EH (cell line): ENCODE measurements at places on chromosomes 4 and X.

- no peak for DNase-seq
Observed at GRCh38 chr4:81518762-81519426, 47.2 kb upstream of the RASGEF1B start.

- DNase-seq: peak; percentile 55
Observed at GRCh38 chrX:3712051-3712869, 1.2 kb downstream of the PRKX start.

DNA sequence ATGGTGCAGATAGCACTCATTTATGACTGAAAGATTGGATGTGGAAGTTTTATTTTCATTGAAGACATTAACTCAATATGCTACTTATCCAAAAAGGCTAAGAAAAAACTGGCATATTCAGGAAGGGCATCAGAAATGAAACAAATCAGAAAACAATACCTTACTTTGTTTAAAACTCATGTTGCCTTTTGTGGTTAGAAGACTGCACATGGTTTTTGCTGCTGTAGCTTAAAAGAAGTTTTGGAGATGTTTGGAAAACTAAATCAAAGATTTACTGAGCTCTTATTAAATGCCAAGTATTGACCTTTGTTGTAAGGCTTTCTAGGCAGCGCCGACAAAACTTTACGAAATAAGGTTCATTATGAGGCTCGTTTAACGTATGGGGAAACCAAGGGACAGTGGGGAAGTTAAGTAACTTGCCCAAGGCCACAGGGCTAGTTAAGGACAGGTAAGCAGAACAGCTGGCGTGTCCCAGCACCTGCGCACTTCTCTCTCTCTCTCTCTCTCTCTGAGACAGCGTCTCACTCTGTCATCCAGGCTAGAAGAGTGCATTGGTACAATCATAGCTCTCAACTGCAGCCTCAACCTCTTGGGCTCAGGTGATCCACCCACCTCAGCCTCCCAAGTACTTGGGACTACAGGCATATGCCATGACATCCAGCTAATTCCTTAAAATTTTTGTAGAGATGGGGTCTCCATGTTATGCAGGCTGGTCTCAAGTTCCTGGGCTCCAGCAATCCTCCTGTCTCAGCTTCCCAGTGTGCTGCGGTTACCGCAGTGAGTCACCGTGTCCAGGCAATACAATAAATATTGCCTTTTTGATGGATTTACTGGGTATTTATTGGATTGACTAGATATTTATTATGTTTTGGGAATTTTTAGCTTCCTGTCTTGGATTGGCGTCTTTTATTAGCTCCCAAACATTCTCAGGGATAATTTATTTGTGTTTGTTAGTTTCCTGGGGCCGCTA, 16.1 kb downstream of the LRP2BP start:
- DNase-seq: no peak

- DNase-seq: peak; percentile 57
Observed at GRCh38 chr4:158195297-158195696, 15.0 kb upstream of the TMEM144 start.

GRCh38 chrX:15956681-15957080, 102.1 kb upstream of the AP1S2 start:
- DNase-seq: peak; percentile 8

GRCh38 chr4:122540838-122541237, 80.0 kb downstream of the IL21 start:
- no peak for DNase-seq

GRCh38 chrX:120746153-120746552, 116.3 kb upstream of the C1GALT1C1 start:
- DNase-seq: no peak

GRCh38 chrX:68387776-68388175, 45.5 kb downstream of the OPHN1 start:
- no peak for DNase-seq

DNA sequence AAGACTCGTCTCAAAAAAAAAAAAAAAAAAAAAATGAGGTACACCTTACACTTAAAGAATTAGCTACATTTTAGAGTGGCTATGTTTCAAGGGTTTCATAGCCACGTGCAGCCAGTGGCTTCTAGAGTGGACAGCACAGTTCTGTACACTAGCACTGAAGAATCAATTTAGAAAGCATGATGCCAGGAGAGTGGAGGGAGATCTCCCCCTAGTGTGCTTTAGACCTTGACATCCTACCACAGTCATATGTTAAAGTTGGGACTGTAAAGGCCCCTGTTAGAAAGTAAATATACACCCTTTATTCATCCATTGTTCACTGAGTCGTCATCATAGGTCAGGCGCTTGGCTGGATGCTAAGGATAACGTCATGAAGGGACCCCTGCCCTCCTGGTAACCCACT, 179.4 kb downstream of the QDPR start:
- DNase-seq: no peak

- peak; percentile 98 for DNase-seq
Observed at GRCh38 chr4:76194325-76194724, 19.3 kb downstream of the SCARB2 start.

DNA sequence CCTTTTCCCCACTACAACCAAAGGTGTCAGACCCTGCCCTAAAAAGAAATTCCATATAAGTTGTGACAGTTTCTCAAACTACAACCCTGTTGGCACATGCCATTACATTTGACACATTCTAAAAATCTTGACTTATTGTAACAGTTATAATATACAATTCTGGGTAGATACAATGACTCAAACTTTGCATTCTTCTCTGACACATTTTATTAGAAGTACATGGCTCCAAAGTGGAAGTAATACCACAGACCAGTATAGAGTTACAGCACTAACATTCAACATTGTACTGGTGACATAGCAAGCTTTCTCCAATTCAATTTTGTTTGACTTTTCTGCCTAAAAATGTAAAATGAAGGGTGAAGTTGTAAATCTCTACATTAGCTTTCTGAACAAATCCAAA, 196.6 kb upstream of the ETNPPL start:
- peak; percentile 60 for DNase-seq

DNA sequence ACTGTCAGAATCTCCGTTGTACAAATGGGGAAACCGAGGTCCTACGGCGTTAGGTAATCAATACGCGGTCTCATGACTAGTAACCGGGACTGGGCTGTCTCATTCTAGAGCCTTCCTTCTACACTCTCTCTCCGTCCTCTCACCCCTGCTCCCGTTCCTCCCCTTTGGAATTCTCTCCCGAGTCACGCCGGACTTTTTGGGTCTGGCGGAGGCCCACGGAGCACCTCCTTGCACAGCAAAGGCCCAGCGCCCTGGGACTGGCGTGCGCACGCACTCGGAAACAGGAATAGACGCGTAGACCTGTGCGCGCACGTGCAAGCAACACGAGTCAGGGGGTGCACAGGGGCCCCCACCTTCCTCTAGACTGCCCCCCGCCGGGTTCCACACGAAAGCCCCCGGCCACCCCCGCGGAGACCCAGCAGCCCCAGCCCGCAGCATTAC, 361 bp downstream of the QDPR start:
- peak; percentile 55 for DNase-seq

DNA sequence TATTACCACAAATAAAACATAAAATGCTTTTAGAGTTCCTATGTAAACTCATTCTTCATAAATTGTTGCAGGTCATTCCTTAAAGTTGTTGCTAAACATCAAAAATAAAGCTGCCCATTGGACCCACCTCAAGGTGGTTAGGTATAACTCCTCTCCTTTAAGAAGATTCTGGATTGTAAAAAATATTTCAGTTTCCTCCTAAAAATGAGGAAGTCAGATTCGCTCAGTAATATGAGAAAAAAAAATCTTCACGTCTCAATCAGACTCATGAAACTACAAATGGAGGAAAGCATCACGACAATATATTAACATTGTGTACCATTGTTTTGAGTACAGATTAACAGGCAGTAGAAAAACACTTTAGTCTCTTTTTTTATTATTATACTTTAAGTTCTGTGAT, 105.9 kb downstream of the DDX60 start:
- DNase-seq: no peak

GRCh38 chr4:2334826-2335728, 73.2 kb upstream of the MXD4 start:
- no peak for DNase-seq

GRCh38 chrX:40761762-40762161, 26.4 kb upstream of the MED14 start:
- DNase-seq: no peak

DNA sequence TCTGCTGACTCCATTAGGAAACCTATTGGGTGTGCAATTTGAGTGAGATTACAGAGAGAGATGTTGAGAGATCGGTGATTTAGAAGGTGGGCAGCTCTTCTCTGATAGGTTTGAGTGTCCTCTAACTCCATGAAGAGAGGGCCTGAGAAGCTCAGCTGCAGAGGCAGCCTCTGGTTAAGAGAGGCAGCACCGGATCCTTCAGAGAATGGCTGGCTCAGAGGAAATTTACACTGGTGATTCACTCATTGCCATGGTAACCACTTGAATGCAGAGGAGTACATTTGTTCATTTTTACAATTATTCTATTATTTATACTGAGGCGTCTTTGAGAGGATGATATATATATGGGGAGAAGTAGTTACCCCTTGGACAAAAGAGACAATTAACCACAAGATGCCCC, 171.7 kb downstream of the PDGFRA start:
- DNase-seq: peak; percentile 88

DNA sequence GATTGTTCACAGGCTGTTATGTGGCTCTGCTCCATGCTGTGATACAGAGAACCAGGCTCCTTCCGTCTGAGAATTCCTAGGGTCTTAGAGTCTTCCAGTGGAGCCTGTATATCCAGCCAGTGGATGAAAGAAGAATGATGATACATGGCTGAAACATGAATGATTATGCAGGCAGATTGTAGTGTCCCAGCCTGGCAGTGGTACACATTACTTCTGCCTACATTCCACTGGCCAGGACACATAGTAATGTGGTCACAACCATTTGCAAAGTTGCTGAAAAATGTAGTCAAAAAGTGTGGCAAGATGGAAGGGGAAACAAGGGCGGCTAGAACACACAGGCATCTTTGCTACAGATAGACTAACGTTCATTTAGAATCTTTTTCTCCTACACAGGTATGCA, 4.5 kb upstream of the GBA3 start:
- DNase-seq: peak; percentile 59

- no peak for DNase-seq
Observed at GRCh38 chr4:160675550-160675949, 1488.2 kb downstream of the FSTL5 start.

DNA sequence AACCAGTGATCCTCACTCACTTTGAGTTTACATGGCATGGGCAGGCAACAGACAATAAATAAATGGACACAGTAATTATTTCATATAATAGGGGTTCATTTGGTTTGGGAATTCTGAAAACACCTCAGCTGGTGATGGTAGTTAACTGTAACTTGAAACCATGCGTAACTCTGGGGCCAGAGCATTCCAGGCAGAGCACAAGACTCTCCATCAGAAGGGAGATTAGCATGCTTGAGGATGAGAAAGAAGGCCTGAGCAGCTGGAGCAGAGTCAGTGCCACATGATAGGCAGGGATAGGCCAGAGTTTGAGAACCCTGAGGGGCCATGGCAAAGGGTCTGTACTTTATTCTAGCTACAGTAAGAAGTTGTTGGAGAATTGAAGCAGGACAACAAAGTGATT, 56.3 kb upstream of the CXCL8 start:
- peak; percentile 53 for DNase-seq

GRCh38 chr4:86398187-86398586, 38.3 kb upstream of the MAPK10 start:
- no peak for DNase-seq

DNA sequence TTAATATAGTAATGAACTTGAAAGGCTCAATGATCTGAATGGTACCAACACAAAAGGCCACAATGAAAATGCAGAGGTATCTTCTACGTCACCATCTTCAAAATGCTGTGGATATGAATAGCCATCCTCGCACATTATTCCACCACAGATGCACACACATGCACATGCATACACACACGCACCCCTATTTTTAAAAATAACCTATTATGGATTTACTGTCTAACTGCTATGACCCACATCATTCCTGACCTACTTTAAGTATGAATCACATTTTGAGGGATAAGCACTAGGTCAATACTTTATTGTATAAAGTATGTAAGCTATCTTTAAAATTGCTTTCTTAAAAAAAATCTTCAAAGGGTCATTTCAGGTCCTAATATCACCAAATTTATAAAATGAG, 24.4 kb upstream of the CORIN start:
- DNase-seq: peak; percentile 80

DNA sequence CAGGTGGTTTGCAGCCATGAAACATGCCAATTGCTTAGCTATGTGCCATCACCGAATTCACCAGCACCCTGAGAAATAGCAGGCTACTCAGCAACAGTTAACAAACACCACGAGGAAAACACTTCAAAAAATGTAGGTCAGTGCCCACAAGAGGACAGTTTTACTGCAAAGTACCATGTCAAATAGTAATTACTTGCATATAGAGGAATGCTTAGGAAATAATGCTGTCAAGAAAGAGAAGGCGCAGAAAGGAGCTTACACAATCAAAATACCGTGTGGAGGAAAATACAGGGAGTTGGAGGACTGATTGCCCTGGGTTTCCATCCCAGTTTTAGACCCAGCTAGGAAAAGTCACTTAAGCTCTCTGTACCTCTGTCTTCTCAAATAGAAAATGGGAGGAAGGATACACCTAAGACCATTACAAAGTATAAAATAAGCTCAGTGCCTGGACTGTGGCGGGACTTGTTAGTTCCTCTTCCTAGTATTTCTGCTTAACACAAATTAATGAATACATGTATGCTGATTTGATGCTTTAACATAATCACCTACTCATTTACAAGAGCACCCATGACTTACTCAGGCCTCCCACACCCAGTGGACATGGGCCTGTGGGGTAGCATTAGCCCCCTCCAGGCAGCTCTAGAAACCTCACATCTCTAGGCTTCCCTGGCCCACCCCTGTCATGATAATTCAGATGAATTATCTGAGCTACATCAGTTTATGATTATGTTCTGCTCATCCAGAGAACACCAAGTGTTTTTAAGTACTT, 44.5 kb upstream of the IL21 start:
- peak; percentile 68 for DNase-seq

- DNase-seq: no peak
Observed at GRCh38 chr4:7418131-7418943, 16.4 kb downstream of the PSAPL1 start.

- DNase-seq: peak; percentile 6
Observed at GRCh38 chr4:4948370-4948769, 70.9 kb downstream of the CYTL1 start.

GRCh38 chr4:148159793-148160192, 282.4 kb downstream of the NR3C2 start:
- DNase-seq: no peak

- peak; percentile 17 for DNase-seq
Observed at GRCh38 chr4:134465417-134465816, 263.8 kb upstream of the PABPC4L start.

DNA sequence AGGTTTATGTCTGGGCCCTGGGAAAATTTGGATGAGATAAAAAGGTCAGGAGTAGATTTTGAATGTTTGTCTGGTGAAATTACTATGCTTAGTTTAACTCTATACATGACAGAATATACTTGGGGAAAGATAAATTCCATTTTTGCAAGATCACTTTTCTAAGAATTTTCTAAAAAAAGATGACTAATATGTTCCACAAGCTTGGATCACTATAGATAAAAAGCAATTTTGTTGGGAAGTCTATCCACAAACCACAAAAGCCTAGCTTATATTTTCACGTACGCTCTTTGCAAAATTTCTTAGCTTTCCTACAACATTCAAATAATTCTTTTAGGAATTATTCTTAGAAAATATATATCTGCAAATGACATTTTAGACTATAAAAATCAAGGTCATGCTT, 20.6 kb upstream of the COQ2 start:
- DNase-seq: peak; percentile 11
